ENCODE measurements at places on chromosomes 1 and 21.

DNA sequence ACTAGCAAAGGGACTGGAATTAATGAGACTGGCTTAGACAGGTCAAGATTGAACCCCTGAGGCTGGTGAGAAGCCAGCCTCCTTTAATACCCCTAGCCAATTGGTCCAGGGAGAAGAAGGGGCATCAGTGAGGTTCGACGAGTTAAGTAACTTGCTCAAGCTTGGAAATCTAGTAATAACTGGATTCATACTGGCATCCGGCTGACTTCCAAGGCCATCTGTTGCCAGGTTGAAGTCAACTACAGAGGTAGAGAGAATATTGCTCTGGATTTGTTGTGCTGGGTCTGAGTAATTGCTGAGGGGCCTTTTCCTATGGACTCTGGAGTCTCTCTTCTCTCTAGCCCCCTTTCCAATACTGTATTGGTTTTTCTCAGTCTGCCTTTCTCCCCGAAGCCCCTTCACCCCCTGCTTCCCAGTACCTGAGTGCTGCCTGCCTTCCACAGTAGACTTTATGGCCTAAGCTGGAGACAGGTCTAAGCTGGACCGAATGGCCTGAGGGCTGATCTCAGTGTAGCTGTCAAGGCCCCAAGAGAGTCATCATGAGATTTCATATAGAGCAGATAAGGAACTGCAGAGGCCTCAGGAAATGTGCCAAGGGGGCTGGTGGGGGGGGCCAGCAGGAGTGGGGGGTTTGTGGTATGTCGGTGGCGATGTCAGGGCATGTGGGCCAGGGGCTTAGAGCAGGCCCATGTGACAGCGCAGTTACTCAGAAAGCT, 42.4 kb upstream of the IL19 start:
- no peak for DNase-seq

DNA sequence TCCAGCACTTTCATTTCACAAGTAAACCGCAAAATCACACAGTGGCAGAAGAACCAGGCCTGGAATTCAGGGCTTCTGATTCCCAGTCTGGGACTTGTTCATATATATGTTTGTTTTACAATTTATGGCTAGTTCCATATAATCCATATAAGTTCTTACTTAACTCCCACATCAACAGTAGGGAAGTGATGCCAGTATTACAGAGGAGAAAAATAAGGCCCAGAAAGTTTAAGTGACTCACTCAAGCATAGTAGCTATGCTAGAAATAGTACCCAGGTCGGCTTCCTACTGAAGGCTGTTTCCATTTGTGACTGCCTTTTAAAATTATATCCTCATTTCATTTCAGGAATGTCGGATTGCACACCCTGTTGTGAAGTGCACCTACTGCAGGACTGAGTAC, 1.4 kb downstream of the FAM76A start:
- no peak for DNase-seq

DNA sequence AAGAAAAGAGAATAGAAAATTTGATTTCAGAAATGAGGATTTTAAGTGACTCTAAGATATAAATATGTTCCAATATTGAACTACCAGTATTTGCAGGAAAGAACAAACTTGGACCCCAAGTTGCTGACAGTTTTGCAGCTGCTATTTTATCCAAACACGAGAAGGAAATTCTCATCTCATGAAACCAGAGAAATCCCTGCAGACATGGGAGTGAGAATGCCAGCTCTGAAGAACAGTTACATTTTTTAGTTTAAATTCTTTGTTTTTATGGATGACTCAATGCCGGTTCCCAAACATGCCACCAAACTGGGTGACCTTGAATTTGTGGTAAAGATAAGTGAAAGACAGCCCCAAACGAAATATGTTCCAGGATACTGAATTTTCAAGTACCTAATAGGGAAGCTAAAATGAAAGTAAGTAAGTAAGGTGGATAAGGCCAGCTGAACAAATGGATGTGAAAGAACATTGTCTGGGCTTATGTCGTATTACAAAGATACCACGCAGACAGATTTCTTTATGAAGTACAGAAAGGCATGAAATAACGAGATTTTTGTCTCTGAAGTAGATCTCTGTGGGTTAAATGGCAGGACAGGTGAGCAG, 19.9 kb downstream of the TLR5 start:
- DNase-seq, result no peak

DNA sequence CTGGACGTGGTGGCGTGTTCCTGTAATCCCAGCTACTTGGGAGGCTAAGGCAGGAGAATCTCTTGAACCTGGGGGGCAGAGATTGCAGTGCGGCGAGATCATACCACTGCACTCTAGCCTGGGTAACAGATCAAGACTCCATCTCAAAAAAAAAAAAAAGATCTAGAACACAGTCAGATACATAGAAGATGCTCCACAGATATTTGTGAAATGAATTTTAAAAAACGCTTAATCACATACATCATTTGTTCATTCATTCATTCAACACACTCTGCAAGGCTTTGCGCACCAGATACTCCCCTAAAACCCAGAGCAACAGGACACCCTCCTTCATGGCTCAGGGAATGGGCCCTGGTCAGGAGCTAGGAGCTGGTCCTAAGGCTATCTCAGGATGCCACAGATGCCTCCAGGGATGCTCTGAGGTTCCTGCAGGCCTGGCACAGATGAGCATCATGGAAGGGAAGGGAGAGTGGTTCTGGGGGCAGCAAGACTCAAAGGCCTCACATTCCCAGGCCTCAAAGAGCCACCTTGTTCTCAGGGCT, 6.4 kb downstream of the HSPG2 start:
- no peak for DNase-seq
